DMS 273 treated with DMSO at 0.1 percent for 48 hours (cell line): ENCODE measurements at places on chromosomes 7 and 10.

DNA sequence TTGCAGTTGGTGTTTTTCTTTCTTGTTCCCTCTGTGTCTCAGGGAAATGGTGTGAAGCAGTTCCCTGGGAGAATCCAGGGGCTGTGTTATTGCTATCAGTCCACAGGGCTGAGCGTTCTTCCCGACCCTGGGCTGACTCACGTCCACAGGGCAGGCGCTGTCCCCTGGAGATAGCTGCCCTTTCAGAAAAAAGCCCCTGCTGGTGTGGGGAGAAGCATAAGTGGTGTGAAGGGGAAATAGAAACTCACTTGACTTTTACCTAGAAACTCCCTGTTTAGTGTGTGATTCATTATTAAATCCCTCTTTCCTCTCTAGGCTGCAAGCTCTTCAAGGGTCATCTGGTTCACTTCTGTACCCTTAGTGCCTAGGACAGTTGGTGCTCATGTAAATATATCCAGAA is 63.3 kb upstream of the SMNDC1 start:
- no peak for DNase-seq

DNA sequence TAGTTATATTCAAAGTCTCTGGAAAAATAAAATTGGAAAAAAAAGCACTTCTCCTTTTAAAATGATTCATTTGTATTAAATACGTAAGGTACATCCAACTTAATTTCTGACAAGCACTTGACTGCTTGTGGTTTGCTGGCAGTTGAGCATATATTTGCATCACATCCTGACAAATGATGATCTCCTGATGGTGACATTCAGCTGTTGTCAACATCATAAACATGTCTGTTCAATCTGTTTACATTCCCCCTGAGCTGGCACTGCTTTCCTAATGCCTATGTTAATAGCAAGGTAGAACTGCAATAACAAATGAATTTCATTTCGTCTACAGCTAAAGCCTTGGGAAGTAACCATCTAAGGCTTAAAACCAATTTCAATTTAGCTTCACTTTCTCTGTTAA is 24.4 kb downstream of the TSPAN12 start:
- DNase-seq, result no peak

GRCh38 chr7:132249256-132249971 is 326.9 kb downstream of the PLXNA4 start:
- DNase-seq, result peak; percentile 57

- no peak for DNase-seq
Measured at GRCh38 chr7:108251700-108252099, 121.5 kb upstream of the LAMB4 start.

DNA sequence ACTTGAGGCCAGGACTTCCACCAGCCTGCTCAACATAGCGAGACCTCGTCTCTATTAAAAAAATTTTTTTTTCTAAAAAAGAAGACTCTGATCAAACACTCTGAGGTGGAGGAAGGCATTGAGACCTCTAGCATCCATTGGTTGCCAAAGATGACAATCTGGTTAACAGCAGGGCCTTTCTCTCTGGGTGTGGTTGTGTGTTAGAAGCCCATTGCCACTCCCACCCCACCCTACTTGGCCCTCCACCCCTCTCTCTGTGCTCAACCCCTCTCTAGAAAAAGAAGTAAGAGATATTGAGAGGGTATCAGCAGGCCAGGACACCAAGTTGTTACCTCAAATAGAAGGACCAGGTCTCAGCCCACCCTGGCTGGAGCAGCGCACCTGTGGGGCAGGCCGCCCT is 57.4 kb upstream of the MXI1 start:
- no peak for DNase-seq

DNA sequence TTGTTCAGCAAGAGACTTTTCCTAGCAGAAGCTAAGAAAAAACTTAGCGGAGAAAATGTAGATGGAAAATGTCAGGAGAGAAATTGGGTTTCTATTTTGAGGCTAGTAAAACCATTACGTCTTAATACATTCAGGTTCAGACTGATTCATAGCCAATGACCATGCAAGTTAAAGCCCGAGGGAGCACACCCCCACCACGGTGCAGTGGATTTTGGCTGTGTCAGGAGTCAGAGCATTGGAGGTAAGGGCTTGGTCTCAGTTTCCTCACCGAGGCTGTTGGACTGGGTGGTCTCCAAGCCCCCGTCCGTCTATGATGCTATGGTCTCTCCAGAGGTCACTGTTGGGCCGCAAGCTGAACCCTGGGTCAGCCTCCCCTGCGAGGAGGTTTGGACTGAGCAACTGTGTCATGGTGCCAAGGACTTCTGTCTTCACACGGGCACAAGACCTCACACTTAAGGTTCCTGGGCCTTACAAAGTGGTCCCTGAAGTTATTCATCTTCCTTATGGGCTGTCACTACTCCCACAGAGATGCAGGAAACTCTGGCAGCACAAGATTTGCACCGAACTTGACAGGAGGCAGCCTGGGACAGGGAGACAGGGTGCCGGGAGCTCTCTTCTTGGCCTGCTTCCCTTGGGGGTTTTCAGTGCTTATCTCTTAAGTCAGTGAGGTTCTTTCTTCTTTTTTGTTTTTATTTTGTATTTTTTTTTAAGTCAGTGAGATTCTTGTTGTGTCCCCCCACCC is 186.8 kb downstream of the PHTF2 start:
- DNase-seq, result no peak

GRCh38 chr7:43112941-43113621 is 634 bp downstream of the HECW1 start:
- no peak for DNase-seq

DNA sequence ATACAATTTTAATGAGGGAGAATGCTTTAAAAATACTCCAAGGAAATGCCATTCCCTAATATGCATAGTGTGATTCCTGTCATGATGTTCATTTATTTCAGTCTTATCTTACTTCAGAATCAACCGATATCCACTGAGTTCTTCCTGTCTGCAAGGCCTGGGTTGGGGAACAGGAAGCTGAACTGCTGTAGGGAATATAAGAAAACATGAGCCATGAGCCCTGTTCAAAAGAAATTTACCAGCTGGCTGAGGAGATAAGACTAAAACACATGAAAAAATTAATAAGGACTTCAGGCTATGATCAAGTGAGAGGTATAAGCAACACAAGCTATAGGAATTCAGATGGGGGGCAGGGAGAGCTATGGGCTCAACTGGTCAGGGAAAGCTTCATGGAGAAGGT is 184.7 kb downstream of the PLPP4 start:
- DNase-seq, result no peak

DNA sequence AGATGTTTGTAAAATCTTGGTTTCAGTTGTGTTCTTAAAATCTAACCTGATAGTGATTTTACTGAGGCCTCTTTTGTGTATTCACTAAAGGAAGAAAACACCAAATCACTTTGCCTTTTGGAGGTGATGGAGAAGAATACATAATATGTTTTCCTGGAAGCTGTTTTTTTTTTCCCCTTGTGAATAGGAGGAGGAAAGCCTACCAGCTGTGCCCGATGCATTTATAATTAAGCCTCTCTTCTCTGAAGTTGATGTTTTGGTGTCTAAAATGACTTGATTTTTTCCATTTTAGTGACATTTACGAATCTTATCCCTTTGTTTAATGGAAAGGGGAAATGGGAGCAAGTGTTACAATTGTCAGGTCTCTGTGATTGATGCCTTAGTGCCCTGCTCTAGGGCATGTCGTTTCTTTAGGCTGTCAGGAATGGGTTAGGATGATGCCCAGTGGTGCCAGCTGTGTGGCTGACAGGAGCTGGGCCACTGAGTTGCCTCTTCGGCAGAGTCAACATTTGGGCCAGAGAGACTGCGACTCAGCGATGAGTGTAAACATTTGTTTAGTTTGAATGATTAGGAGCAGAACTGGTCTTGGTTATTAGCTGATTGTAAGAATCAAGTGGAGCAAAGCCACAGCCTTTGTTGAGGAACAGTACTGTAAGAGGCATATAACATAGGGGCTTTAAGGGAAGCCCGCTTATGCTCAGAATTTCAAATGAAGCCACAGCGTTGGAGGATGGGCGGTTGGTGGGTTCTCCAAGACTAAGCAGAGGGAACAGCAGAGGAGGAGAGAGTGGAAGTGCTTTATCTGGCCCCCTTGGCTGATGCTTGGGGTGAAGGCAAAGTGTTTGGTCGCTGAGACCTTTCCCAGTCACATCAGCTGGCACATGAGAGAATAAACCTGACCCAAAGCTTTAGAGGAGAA is 81.6 kb downstream of the CDK14 start:
- DNase-seq, result no peak

GRCh38 chr7:38448584-38449234 is 175.3 kb upstream of the TARP start:
- no peak for DNase-seq

DNA sequence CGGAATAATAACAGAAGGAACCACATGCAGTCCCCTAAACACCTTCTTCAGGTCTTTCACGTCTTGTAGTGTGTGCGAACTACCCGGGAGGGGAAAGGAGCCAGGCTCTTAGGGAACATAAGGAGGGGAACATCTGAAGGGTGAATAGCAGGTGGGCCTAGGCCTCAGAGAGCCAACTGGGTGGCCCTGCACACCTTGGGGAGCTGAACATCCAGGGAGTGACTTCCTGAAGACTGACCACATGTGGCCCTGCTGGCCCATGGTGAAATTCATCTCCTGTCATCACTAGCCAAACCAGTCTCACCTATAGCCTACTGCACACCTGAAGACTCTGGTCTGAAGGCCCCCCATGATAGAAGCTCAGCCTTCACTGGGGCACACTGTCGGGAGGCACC is 5.6 kb downstream of the CALML3 start:
- no peak for DNase-seq

- DNase-seq, result no peak
Measured at GRCh38 chr10:11003679-11004078, 14.0 kb upstream of the CELF2 start.
